Fibroblast of the conjunctiva (primary cell): ENCODE measurements at places on chromosomes 3 and 15.

GRCh38 chr3:134772591-134772990 is 22.5 kb upstream of the EPHB1 start:
- no peak for DNase-seq

- DNase-seq, result no peak
These were observed 58.4 kb upstream of the GOLIM4 start for GRCh38 chr3:168154089-168154488.

DNA sequence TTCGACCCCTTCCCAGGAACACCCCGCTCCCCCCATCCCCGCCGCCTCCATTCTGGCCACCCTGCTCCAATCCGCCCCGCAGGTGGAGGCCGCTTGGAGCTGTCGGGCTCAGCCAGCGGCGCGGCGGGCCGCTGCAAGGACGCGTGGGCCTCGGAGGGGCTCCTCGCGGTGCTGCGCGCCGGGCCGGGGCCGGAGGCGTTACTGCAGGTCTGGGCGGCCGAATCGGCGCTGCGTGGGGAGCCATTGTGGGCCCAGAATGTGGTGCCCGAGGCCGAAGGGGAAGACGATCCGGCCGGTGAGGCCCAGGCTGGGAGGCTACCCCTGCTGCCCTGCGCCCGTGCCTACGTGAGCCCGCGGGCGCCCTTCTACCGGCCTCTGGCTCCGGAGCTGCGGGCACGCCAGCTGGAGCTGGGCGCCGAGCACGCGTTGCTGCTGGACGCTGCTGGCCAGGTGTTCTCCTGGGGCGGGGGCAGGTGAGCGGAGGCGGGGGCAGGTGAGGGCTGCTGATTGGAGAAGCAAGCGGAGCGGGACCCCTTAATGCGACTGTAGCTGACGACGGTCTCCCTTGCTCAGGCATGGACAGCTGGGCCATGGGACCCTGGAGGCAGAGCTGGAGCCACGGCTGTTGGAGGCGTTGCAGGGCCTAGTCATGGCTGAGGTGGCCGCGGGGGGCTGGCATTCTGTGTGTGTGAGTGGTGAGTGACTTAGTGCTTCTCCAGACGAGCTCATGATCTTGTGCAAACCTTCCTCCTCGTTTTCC is 2.5 kb downstream of the RCCD1 start:
- no peak for DNase-seq

DNA sequence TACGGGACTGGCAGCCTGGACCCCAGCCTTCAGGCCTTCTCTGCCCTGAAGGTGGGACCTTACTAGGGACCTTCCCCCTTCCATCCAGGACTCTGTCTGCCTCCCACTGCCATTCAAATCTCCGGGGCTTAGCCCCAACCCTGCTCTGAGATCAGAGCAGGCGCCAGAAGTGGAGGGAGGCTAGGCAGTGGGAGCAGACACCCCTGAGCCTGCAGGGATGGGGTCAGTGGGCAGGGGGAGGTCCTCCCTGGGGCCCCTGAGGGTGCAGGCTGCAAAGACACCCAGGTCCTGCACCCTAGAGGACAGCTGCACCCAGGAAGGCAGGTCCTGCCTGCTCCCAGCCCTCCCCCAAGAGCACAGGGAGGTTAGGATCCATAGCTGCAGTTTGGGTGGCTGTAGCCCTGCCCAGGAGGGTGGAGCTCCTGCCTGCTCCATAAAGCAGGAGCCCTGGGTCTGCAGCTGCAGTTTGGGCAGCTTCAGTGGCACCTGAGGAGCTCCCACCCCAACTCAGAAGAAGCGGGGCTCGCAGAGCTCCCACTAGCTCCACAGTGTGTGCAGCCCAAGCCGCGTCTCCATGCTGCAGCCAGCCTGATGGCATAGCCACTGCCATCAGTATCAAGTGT is 8.1 kb upstream of the POC1A start:
- no peak for DNase-seq
